EH (cell line): ENCODE measurements at places on chromosomes 5 and 9.
A peak's percentile ranks its signal among the peaks of the same experiment; 100 is the strongest.

- no peak for DNase-seq
Observed at GRCh38 chr9:36729906-36730305, 157.2 kb downstream of the MELK start.

GRCh38 chr9:3868012-3868411 lies 342.2 kb upstream of the RFX3 start:
- DNase-seq, result peak; percentile 19

- no peak for DNase-seq
Observed at GRCh38 chr5:50752800-50753199, 86.4 kb downstream of the PARP8 start.

DNA sequence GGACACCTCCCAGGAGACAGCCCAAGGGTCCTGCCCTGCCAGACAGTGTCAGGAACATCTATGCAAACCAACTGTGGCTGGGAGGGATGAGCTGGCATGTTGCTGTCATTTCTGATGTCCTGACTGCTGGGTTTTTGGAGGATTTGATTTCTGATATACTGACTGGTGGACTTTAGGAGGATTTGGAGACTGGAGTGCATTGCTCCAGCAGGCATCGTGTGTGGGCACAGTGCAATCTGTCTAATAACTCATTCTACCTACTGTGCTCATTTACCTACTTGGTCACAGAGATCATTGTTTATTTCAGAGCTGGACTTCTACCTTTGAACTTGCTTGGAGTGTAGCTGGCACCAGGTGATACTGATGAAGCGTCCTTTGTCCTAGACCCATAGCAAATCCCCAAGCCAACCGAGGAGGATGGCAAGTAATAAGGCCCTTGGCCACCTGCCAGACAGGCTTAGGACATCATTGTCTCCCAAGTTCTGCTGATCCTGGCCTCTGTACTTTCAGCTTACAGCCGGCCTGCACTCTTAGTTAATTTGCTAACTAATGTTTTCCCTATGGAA lies 124.3 kb upstream of the ICE1 start:
- no peak for DNase-seq

DNA sequence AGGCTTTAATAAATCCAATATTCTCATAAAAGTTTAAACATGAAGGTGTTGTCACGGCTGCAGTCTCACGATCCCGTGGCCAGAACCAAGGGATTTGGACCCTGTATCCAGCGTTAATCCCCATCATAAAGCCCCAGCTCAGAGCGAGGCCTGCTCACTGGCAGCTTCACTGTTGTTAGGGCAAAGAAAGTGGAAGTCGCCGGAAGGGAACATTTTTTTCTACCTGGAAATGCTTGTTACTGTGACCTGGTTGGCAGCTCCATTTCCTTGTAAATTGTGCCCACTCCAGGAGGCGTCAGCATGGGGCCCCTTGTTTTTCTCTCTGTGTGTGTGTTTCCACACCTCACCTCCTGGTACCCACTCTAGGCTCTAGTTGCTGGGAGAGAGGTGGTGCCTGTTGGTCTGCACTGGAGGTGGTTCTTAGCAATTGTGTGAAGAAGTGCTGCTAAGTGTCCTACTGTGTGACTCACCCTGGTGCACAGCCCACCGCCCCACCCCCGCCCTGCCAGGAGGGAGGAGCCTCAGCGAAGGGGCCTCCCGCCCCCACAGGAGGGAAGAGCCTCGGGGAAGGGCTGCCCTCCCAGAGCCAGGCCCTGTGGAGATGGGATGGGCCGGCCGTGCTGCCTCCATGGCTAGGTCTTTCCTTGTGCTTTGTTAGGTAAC lies 105.1 kb downstream of the EHMT1 start:
- peak; percentile 21 for DNase-seq

DNA sequence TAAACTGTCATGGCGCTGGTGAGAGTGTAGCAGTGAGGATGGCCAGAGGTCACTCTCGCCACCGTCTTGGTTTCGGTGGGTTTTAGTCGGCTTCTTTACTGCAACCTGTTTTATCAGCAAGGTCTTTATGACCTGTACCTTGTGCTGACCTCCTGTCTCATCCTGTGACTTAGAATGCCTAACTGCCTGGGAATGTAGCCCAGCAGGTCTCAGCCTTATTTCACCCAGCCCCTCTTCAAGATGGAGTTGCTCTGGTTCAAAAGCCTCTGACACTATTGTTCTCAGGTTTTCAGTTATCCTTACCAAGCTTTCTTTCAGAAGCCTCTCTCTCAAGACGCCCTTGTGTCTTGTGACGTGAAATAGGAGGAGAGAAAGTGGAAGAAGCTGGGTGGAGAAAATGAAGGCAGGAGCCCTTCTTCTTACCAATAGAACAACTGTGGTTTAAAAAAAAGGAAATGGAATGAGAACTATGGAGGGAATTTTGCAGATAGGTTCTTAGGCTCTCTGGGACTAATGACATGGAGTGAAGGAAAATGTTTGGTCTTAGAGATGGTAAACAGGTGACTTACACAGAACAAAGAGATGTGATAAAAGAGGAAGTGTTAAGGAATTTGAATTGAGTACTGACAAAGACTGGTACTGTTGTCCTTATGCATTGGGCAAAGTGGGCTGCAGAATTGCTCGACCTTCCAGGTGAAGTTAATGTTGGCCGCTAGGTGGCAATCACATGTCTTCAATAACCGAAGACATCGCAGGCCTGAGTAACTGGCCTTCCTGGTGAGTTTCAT lies 133.3 kb upstream of the RAI14 start:
- peak; percentile 90 for DNase-seq

DNA sequence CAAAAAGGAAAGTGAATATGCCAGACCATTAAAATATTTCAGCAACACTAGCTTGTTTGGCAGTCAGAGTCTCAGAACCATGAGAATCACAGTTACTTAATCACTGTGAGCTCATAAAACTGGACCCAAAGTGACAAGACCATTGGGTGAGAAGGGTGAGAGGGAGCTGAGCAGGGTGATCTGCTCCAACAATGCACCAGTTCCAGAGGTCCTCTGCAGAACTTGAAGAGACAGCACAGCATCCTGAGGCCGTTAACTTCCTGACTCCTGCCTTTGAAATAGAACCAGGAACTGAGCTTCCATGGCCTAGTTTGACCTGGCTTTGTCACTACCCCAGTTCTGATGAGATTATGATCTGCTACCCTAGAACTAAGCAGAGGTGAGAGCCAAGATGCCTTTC lies 57.4 kb downstream of the NFIB start:
- DNase-seq, result no peak

GRCh38 chr5:81838307-81838906 lies 87.5 kb upstream of the SSBP2 start:
- peak; percentile 70 for DNase-seq

- DNase-seq, result peak; percentile 74
Observed at GRCh38 chr5:36240779-36241630, 720 bp downstream of the NADK2 start.

DNA sequence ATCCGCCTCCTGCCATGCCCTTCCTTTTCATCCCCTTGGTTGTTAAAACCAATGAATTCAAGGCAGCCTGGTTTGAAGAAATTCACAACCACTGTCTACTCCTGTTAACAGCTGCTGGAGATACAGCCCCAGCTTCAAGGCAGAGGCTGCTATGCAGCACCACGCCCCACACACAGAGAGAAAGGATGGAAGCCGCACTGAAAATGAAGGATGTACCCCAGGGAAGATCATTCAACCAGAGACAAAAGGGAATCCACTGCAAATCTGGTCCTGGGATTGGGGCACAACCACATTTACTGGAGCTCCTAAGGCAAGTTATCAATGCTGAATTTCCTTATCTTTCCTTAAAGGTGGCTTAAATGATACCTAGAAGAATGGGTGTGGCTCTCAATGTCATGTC lies 58.7 kb downstream of the DPYSL3 start:
- no peak for DNase-seq

- DNase-seq, result no peak
Observed at GRCh38 chr9:17121264-17121663, 13.6 kb upstream of the CNTLN start.

DNA sequence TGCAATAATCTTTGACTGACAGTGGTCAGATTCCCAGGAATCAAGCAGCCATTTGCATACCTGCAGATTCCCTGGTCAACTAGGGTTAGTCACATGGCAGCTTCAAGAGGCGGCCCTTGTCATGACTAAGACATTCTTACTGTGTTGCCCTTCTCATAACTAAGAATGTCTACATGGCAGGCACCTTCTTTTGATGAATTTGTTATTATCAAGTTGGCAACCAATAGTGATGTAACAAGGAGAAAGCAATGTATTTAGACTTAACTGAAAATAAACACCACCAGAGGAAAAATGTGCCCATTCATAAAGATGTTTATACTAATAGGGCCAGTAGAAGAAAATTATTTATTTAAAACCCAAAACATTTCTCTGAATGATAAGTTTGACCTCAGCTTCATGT lies 215.6 kb downstream of the TLE1 start:
- DNase-seq, result no peak

GRCh38 chr9:108525186-108525585 lies 330.6 kb downstream of the ACTL7B start:
- no peak for DNase-seq

DNA sequence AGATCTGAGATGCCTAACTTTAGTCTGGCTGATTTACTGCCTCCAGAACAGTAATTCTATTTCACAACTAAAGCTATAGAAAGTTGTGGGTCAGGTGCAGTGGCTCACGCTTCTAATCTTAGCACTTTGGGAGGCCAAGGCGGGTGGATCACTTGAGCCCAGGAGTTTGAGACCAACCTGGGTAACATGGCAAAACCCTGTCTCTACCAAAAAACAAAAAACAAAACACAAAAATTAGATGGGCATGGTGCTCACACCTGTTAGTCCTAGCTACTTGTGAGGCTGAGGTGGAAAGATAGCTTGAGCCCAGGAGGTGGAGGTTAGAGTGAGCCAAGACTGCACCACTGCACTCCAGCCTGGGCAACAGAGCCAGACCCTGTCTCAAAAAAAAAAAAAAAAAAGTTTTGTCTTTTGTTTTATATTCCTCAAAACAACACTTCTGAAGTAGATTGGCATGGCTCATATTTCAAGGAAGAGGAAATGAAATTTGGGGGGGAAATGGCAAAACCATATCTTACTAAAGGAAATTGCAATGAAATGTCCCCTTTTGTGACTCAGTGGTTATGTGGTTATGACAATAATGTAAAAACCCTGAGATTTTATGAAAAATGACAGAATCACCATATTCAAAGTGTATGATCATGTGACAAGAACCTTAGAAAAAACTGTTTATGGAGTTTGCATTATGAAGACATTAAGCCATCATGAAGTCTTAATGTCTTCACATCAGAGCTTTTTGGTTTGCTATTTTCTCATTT lies 16.2 kb downstream of the FNBP1 start:
- no peak for DNase-seq

DNA sequence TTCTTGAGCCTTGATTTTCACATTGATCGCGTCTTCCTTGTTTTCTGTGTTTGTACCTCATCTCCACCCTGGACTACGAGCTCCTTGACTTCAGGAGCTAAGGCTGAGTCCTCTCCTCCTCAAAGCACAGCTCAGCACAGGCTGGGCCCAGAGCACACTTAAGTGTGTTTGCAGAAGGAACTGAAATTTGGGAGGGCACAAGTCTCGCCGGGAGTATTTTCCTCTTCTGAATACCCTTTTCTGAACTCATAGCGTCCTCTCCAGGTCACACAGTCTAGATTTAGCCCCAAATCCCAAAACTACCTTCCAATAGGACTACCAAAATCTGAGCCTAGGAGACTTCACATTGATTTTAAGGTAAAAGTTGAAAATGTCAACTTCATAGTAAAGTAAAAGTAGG lies 41.6 kb downstream of the TSTD2 start:
- DNase-seq, result no peak

- no peak for DNase-seq
Observed at GRCh38 chr5:169448826-169449225, 134.7 kb upstream of the SPDL1 start.

- no peak for DNase-seq
Observed at GRCh38 chr5:68215898-68216244, 315 bp downstream of the PIK3R1 start.

DNA sequence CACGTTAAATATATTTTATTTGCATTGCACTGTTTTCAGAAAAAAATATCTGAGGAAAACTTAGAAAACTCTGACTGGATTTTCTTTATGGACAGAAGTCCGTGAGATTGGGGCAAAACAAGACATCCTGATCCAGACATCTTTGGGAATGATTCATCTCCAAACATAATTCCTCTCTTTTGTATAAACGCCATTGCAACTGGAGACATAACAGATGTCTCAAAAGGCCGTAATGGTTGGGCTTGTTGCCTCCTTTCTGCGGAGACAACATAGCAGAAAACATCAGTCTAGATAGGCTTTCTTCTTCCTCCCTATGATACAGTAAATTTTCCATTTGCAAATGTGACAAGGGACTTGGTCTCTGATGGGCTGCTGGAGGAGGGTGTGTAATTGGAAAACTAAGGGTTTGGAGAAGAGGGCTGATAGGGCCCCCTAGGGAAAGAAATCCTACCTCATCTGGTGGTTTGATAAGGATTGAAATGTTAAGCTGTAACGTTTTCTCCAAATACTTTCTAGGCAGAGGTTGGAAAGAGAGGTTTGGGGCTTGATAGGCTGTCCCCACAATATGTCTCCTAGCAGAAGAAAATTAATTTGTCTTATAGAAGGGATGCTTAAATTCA lies 631.5 kb upstream of the ST8SIA4 start:
- peak; percentile 3 for DNase-seq

- peak; percentile 6 for DNase-seq
Observed at GRCh38 chr5:44987026-44987425, 178.3 kb downstream of the MRPS30 start.

- DNase-seq, result no peak
Observed at GRCh38 chr9:127411122-127411521, 13.1 kb upstream of the ZNF79 start.

DNA sequence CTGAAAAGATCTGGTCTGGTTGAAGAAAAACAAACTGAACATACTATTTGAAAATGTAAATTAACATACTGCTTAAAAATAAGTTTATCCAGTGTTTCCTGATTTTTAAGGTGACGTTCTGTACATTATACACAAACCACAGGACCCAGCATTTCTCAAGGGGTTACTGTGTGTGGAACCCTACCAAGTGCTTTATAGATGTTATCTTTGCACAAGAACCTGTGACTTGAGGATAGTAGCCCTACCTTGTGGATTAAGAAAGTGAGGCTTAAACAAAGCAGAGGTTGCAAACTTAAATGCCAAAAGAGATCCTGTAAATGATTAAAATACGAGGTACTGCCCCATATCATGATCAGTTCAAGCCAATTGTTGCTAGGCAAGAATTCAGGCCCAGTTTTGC lies 4.7 kb downstream of the KLF9 start:
- peak; percentile 49 for DNase-seq

DNA sequence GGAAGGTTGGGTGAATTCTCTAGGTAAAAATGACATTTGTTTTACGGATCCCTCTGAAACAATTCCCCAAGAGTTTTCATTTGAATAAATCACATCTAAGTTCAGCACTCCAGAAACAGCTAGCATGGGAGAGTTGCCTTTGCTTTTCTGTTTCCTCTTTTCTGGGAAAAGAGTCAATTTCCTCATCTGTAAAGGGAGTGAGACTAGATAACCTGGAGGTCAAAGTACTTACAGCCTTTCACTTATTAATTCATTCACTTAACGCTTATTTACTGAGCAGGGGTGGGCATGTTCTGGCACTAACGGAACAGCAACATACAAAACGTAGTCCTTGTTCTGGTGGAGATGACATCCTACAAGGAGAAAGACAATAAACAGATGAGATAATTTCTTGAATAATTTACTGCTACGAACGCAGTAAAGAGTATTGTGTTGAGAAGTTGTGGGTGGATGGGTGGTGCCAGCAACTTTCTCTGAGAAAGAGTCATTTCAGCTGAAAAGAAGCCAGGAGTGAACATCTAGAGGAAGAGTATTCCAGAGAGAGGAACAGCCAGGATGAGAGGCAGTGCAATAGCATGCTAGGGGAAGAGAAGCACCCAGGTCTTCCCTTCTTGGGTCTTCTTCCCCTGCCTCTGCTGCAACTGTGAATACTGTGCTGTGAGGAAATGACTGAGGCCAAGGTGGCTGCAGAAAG lies 335.6 kb downstream of the ZSWIM6 start:
- DNase-seq, result no peak

GRCh38 chr5:26660116-26660515 lies 378.3 kb downstream of the CDH9 start:
- DNase-seq, result no peak
